ENCODE measurements at places on chromosomes 2 and 18. TPM values are rescaled to one million over a fixed set of nuclear protein-coding genes. Genes with fewer than 3 reads are reported as not detected.

Gene ALPP
- not detected for total RNA-seq

Gene SYT4
- not detected for total RNA-seq

Gene B3GNT7
- 0.26 TPM for total RNA-seq

Gene MBD1
- 51.2 TPM for total RNA-seq

Gene HOXD13
- total RNA-seq = not detected

Gene NCKAP5
- 1.2 TPM for total RNA-seq

Gene RAB6C
- under 0.01 TPM for total RNA-seq

Gene DNER
- total RNA-seq = 0.37 TPM

Gene MCFD2
- 291 TPM for total RNA-seq

Gene CASP10
- total RNA-seq = 8.7 TPM

Gene LRRTM4
- total RNA-seq = not detected

Gene RAX
- not detected for total RNA-seq

Gene ADD2
- total RNA-seq = 0.06 TPM

Gene TOGARAM2
- total RNA-seq = under 0.01 TPM

Data from aortic smooth muscle cell (primary cell).